ENCODE measurements at places on chromosomes 5 and 9. TPM values are rescaled to one million over a fixed set of nuclear protein-coding genes. Genes with fewer than 3 reads are reported as not detected.

IFNA2 gene
- total RNA-seq = not detected

C5orf34 gene
- total RNA-seq = 13.1 TPM

MEGF9 gene
- total RNA-seq = 4.4 TPM

CDH18 gene
- total RNA-seq = not detected

KIF4B gene
- 0.05 TPM for total RNA-seq

PIP5KL1 gene
- 2.9 TPM for total RNA-seq

SPAG8 gene
- total RNA-seq = 1.4 TPM

SOHLH1 gene
- total RNA-seq = not detected

CCNO gene
- total RNA-seq = not detected

DNA sequence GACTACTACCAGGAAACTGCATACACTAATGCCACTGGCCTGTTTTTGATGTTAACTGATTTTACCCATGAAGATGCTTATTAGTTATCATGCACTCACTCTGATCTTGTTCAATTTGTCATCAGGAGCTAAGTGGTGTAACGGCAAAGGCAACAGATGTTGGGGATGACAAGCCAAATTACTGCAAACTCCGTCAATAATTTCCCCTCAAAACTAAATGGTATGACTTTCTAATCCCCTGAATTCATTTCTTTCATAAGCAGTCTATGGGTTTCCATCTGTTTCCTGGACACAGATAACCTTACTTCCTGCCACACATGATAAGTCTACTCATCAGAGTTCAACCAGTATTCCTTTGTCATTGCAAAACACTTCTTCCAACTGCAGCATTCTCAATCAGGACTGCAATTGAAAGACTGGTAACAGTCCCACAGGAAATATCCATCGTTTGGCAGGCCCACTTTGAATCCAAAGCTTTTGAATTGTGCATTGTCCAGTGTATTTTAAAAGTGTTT, 96.2 kb upstream of the SMC2 start:
- no peak for DNase-seq
- H3K4me3 ChIP-seq = no peak overlapping the region
- H3K36me3 ChIP-seq = no peaks in the 10 kb centered on the region
- H3K27ac ChIP-seq = no peak overlapping the region
- H3K27me3 ChIP-seq = peaks cover 3% of the 10 kb centered on the region
- no peaks in the 10 kb centered on the region for H3K4me1 ChIP-seq

GRCh38 chr9:71685394-71685793, 82.9 kb downstream of the CEMIP2 start:
- H3K27me3 ChIP-seq = no peaks in the 10 kb centered on the region
- H3K4me1 ChIP-seq = peaks cover 48% of the 10 kb centered on the region
- peaks cover 49% of the 10 kb centered on the region for H3K36me3 ChIP-seq
- H3K4me3 ChIP-seq = no peak overlapping the region
- peak; percentile 52 for DNase-seq
- H3K27ac ChIP-seq = peak overlapping the region; percentile 46

DNA sequence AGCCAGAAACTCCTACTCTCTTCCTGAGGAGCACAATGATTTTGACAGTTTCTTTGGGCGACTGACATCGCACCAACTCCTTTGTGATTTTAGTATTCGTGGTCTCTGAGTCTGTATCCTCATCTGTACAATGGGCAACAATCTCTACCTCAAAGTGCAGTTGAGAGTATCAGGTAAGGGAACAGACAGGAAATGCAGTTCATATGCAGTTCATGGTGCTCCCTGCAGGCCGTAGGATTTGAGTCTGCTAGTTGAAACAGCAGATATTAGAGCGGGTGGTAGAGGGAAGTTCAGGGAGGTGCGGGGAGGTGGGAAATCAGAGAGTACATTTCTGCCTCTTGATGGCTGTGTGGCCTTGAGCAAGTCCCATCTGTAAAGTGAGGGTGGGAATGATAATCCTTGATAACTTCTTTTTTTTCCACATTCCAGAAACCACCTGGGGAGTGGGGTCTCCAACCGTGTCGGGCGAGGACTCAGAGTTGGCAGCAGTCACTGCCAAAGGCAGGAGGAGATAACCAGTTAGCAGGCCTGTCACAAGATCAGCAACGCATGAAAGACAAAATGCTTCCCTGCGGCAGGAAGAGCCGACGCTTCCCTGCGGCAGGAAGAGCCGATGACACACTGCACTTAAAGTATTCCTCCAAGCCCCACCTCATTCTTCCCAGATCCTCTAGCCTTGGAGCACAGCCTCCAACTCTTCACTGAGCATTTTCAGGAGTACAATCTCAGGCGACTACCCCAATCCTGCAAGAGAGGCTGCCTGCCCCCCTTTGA, 6.0 kb upstream of the NEK6 start:
- peaks cover 6% of the 10 kb centered on the region for H3K27me3 ChIP-seq
- no peak overlapping the region for H3K27ac ChIP-seq
- DNase-seq = no peak
- no peaks in the 10 kb centered on the region for H3K36me3 ChIP-seq
- peaks cover 44% of the 10 kb centered on the region for H3K4me1 ChIP-seq
- H3K4me3 ChIP-seq = no peak overlapping the region

DNA sequence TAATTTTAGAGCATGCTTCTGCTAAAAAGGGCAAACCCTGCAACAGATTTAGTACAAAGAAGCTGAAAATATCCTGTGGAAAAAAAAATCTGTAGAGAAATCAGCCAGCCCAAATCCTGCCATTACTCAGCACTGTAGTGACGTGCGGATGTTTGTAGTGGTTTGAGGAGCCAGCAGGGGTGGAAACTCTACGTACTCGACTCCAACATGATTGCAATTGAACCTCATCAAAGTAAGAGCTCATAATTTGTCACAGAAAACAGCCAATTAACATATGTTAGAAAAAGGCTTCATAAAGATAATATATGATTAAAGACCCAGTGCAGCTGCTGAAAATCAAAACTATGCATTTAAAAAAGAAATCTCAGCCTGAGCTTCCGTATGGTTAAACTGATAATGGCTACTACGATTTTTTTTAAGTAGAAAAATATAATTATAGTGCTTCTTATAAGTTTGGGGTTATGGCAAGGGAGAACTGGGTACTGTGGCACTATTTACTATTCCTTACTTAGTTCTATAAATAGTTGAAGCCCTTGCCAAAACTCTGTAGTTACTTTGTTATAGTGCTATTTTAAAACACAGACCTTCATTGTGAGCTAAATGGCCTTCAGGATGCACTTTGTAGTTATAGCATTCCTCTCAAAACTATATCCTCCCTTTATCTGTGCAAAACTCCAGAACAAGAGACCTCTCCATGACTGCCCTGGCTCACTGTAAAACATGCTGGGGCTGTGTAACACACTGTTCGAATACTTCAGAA, 49.4 kb downstream of the MEF2C start:
- H3K4me1 ChIP-seq = peaks cover 15% of the 10 kb centered on the region
- no peak overlapping the region for H3K27ac ChIP-seq
- H3K36me3 ChIP-seq = no peaks in the 10 kb centered on the region
- peak; percentile 74 for DNase-seq

DNA sequence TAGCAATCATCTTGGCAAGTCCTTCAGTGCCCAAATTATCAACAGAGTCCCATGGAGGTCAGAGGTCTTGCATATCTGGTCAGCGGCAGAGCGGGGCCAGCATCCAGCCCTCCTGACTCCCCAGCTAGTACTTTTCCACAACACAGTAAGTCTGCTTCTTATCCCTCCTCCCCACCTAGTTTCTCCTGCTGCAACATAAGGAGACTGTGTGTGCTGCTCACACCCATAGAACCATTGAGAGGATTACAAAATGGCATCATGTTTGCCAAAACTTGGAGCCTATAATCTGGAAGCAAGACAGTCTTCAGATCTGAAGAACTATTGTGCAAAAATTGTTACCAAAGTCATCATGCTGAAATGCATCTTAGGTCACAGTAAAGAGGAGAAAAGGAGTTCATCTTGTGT, 125.8 kb upstream of the ZNF366 start:
- H3K4me1 ChIP-seq = peaks cover 2% of the 10 kb centered on the region
- DNase-seq = no peak
- H3K36me3 ChIP-seq = no peaks in the 10 kb centered on the region
- H3K27ac ChIP-seq = no peak overlapping the region
- H3K27me3 ChIP-seq = peaks cover 4% of the 10 kb centered on the region
- no peak overlapping the region for H3K4me3 ChIP-seq

DNA sequence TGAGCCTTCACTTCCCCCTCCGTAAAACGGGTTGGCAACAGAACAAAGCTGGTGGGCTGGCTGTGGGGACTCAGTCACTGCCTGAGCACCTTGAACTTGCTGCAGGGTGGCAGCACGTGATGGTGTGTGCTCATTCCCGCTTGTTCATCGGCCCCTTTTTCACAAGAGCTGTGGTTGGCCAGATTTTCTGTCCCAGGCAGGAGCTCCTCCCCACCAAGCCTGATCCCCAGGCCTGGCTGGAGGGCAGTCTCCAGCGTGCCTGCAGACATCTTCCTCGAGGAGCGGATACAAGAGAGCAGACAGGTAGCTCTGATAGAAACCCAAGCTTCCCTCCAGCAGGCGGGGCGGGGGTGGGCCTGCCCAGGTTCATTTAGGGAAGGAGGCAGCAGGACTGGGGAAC, 61.9 kb upstream of the ORM1 start:
- no peaks in the 10 kb centered on the region for H3K36me3 ChIP-seq
- H3K27me3 ChIP-seq = no peaks in the 10 kb centered on the region
- no peak overlapping the region for H3K4me3 ChIP-seq
- DNase-seq = no peak
- no peaks in the 10 kb centered on the region for H3K4me1 ChIP-seq

- no peak overlapping the region for H3K27ac ChIP-seq
- no peak overlapping the region for H3K4me3 ChIP-seq
- DNase-seq = no peak
- no peaks in the 10 kb centered on the region for H3K4me1 ChIP-seq
- H3K36me3 ChIP-seq = no peaks in the 10 kb centered on the region
These were observed 901 bp downstream of the ACTL7B start for GRCh38 chr9:108854641-108855528.

DNA sequence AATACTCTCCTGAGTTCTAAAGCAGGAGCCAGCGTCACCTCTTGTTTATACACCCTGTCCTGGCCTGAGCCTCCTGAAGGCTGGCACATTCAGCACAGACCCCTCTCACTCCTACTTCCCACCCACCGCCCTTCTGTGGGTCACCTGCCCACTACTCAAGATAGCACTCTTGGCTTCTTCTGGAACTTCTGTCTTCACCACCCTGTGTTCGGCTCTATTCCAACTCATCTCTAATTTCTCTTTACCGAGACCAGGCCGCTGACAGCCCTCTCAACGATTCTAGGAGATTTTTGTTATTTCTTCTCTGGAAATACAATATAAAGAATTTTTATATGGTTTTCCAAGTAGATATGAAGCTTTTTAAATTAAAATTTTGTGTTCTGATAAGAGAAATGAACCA, 57.4 kb downstream of the IRF1 start:
- H3K36me3 ChIP-seq = peaks cover 10% of the 10 kb centered on the region
- peak overlapping the region; percentile 98 for H3K27ac ChIP-seq
- no peaks in the 10 kb centered on the region for H3K27me3 ChIP-seq
- no peak for DNase-seq
- H3K4me3 ChIP-seq = no peak overlapping the region

DNA sequence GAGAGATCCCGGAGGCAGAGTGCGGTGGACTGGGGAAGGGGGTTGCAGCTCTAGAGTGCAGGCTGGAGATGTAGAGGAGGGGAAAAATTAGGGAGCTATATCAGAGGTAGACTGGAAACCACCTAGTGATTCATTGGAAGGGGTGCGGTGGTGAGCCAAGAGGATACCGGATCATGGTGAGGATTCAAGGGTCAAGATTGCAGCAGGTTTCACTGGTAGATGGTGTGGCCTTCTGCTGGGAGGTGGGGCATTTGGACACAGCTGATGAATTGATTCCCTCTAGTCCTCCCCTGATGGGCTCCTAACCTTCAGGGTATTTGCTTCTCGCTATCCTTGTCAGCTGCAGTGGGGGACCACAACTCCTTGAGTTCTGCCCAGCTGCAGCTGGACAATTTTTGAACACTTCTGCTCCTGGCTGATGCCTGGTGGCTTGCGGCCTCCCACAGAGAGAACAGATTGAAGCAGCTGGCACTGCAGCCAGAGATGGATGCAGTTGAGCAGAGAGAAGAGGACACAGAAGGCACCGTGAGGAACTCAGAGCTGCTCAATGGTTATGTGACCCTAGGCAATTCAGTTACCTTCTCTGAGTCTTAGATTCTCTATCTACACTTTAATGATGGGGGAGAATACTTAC, 134.4 kb upstream of the ABCA1 start:
- peaks cover 6% of the 10 kb centered on the region for H3K27me3 ChIP-seq
- no peak overlapping the region for H3K27ac ChIP-seq
- H3K4me3 ChIP-seq = no peak overlapping the region
- peaks cover 13% of the 10 kb centered on the region for H3K4me1 ChIP-seq
- DNase-seq = no peak
- H3K36me3 ChIP-seq = peaks cover 3% of the 10 kb centered on the region

DNA sequence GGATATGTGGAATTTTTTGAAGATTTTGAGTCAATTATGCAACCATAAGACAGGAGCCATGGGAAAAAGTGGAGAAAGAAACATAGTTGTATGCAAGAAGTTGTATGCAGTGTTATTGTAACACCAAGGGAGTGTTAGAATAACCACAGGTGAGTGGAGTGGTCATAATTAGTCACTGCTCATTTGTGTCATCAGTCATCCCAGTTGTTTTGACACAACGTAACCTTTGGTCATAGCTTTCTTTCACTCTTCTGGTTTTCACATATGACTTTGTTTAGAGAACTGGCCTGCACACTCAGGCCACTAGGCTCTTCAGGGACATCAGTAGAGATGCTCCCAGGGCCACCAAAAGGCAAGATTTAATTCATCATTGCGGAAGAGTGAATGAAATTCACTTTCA, 158.7 kb upstream of the HMHB1 start:
- no peak overlapping the region for H3K4me3 ChIP-seq
- no peaks in the 10 kb centered on the region for H3K36me3 ChIP-seq
- peaks cover 19% of the 10 kb centered on the region for H3K4me1 ChIP-seq
- DNase-seq = peak; percentile 15
- peaks cover 2% of the 10 kb centered on the region for H3K27me3 ChIP-seq

DNA sequence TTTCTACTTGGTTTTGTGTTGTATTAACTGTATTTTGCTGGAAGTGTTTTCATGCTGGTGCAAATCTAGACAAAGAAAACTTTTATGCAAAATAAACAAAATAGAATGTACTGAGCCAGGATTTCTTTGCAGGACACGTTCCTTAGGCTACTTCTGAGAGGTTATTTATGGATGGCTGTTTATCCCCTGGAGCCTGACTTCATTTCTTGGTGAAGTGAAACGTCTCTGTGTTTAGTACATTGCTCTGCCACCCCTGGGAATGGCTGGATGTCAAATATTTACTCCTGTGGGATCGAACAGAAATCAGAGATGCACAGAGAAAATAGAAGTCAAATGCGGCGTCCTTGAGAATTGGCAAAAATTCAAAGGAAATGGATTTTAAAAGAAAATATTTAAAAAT, 327.1 kb upstream of the MPDZ start:
- H3K27me3 ChIP-seq = no peaks in the 10 kb centered on the region
- no peaks in the 10 kb centered on the region for H3K4me1 ChIP-seq
- no peak overlapping the region for H3K27ac ChIP-seq
- DNase-seq = no peak
- no peak overlapping the region for H3K4me3 ChIP-seq
- H3K36me3 ChIP-seq = no peaks in the 10 kb centered on the region

GRCh38 chr9:104748359-104749031, 1.0 kb downstream of the NIPSNAP3A start:
- H3K36me3 ChIP-seq = peaks cover 5% of the 10 kb centered on the region
- peak overlapping the region; percentile 89 for H3K27ac ChIP-seq
- no peak for DNase-seq
- no peaks in the 10 kb centered on the region for H3K27me3 ChIP-seq

GRCh38 chr5:170075696-170076095, 30.0 kb upstream of the FOXI1 start:
- H3K27me3 ChIP-seq = no peaks in the 10 kb centered on the region
- peaks cover 53% of the 10 kb centered on the region for H3K36me3 ChIP-seq
- no peak for DNase-seq
- H3K4me3 ChIP-seq = no peak overlapping the region

GRCh38 chr9:101706997-101707396, 31.4 kb downstream of the GRIN3A start:
- H3K27me3 ChIP-seq = peaks cover 9% of the 10 kb centered on the region
- DNase-seq = no peak
- H3K27ac ChIP-seq = no peak overlapping the region
- H3K36me3 ChIP-seq = no peaks in the 10 kb centered on the region

Measured in activated CD4-positive, alpha-beta memory T cell treated with anti-CD3 and anti-CD28 coated beads for 36 hours (primary cell).